CD14-positive monocyte (primary cell): ENCODE measurements at places on chromosomes 5 and 9.
A peak's percentile ranks its signal among the peaks of the same experiment; 100 is the strongest.

DNA sequence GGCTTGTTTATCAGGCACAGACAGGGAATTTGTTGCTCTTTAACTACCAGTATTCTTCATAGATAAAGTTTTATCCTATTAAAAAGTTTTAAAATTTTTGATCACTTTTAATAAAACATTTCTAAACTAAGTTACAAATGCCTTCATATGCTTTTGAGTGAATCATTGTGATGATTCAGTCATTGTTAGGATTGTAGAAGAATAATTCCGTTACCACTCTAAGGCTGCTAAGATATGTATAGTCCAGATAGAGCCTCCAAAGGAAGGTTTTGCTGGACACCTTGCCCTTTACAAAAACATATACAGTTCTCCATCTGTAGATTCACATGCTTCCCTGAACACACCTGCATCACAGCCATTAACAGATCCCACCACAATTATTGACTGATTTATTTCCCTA is 233.7 kb downstream of the SPOCK1 start:
- DNase-seq = no peak

DNA sequence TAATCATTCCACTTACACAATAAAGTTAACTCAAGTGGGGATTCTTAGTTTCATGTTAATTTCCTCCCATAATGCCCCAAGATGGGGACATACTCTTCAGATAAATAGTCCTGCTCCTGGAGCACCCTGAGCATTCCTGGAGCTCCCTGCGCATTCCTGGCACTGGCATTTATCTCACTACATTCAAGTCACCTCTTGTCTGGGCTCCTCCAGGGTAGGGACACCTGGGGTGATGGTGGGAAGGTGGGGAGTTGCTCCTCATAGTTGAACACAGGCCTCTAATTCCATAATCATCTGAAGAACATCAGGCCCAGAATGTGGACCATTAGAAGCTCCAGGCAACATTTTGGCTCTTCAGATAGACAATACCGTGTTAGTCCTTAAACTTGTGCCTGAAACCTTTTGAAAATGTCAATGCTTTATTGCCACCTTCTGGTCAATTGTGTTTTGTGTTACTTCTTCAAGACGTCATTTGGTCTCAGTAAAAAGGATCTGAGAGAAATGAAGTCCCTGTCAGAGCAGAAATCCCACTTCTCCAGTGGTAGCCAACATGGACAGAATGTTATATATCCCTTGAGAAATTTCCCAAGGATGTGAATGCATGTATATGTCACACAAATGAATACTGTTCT is 14.2 kb upstream of the AGGF1 start:
- no peak for DNase-seq

- DNase-seq = no peak
Observed at GRCh38 chr5:14109771-14110170, 33.4 kb upstream of the TRIO start.

DNA sequence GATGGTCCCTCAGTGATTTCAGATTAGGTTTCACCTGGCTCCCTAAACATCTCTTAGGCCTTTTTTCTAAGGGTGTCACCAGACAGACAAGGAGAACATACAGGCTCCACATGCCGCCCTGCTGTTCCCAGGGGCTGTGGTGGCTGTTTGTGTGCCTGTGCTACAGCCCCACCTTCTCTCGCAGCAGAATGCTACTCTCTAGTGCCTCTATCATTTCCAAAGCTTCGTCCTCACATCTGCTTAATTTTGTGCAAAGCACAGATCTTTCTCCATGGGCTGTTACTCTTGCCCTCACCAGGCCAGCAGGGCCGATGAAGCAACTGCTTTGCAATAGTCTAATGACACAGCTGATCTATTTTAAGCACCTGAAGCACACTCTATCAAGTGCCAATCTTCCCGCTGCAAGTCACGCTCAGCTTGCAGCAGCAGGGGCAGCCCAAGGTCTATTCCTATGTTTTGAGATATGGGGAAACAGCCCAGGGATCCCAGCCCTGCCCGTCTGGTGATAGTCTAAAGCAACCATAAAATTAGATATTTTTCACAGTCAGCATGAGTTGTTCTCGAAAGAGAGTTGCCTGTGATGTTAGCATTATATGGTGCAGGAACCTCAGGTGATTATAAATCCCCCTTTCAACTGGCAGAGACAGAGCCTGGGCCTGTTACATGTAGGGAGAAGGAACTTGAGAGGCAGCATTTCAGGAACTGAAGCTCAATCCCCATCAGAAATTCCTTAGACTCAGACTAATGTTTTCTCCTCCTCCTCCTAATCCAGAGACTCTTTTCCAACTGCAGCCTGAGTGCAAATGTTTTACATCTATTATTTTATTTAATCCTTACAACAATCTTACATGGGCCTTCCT is 12.7 kb downstream of the ABLIM3 start:
- peak; percentile 34 for DNase-seq

GRCh38 chr9:81573415-81574321 is 115.7 kb downstream of the TLE1 start:
- no peak for DNase-seq

GRCh38 chr5:167709625-167710024 is 581.8 kb upstream of the WWC1 start:
- no peak for DNase-seq
